Glomerular endothelial cell (primary cell): ENCODE measurements at places on chromosomes 1 and 21.

DNA sequence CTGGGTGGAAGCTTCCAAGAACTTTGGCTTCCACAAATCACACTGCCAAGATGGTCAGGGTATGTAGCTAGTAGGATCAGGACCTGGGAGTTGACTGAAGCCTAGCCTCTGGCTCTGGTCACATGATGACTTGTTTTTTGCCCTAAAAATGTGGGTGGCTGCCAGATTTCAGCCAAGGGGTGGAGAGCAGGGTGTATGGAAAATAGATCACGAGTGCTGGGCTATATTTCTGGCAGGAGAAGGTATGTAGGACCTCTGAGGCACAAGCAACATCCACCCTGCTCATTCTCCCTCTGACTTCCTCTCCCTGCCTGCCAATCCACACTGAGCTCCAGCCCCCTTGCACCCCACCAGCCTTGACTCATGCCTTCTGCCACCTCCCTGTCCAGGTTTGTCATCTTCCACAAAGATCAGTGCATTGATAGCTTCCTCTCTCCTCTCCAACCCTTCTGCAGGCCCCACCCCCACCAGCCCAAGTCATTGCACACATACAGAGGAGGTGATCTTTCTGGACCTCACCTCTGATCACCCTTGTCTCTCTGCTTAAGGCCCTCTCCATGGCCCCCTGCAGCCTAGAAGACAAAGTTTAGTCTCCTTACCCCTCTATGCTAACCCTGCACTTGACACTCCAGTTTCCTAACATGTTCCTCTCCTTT, 8.3 kb upstream of the CYP4B1 start:
- no peak for DNase-seq

- DNase-seq, result no peak
These were observed 45.0 kb downstream of the UBE2G2 start for GRCh38 chr21:44756423-44757185.

DNA sequence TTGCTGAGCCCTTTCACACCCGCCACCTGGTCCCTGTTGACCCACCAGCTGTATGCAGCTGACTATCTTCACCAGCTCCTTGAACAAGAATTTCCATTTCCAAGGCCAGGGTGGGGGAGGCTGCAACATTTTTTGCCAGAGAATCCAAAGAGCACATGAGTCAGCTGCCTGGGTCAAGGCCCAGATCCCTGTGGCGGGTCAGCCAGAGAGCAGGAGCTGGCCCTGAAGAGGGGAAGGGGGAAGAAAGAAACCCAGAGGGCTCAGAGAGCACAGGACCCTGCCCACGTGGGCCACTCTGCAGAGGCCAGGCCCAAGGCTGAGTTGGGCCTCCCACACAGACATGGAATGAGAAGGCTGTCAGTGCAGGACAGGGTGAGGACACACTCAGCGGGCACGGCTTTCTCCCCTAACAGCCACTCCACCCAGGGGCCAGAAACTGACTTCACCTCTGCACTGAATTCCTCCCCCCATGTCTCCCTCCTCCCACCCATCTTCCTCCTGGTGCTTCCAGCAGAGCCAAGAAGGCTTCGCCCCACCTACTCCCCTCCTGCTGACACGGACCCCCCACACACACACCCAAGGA, 28.9 kb downstream of the S100A6 start:
- DNase-seq, result no peak

GRCh38 chr1:31926853-31927660, 11.1 kb downstream of the PTP4A2 start:
- no peak for DNase-seq
